ENCODE measurements at places on chromosomes 7 and 10.

- no peak for DNase-seq
Measured at GRCh38 chr10:88647061-88647615, 17.1 kb upstream of the LIPF start.

GRCh38 chr7:5343884-5344283, 61.1 kb downstream of the SLC29A4 start:
- DNase-seq = no peak

- no peak for DNase-seq
Measured at GRCh38 chr7:132475037-132475668, 101.1 kb downstream of the PLXNA4 start.

DNA sequence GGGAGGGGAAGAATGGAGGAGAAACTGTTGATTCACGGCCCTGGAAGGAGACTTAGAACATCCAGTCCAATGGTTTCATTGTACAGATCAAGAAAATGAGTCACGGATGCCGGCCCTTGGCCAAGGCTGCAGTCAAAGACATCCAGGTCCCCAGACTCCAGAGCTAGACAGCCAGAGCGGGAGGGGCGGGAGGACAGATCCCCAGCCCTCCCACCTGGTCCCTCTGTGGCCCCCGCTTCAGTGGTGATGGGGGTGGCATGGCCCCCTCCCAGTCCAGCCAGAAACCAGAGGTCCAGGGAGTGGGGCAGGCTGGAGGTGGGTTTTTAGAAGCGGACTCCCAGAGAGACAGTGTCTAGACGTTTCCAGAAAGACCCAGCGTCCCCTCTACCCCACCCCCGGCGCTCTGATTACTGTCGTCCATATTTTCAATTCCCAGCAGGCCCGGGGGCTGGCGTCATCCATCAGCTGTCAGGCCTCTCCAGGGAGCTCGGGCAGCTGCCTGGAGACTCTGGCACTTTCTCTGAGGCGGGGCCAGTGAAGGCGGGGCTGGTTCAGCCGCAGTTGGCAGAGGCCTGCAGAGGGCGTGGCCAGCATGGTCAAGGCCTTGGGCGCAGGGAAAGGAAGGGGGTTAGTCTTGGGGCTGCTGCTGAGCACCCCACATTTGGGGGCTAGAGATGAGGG, 8.0 kb upstream of the HSPB1 start:
- DNase-seq = no peak

DNA sequence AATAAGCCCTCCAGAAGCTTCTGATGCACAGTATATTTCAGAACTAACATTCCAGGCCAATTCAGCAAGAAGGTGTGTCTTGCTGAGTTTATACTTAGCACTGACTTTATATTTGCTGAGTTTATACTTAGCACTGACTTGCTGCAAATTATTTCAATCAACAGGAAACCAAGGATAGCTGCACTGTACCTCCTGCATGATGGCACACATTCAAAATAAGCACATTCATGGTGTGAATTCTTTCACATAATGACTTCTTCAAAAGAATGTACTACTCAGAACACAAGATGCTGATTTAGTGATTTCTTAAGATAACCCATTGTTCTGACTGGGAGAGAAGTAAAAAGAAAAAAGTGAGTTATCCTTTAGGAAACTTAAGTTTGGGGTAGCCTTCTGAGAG, 52.0 kb downstream of the JAZF1 start:
- DNase-seq = no peak

DNA sequence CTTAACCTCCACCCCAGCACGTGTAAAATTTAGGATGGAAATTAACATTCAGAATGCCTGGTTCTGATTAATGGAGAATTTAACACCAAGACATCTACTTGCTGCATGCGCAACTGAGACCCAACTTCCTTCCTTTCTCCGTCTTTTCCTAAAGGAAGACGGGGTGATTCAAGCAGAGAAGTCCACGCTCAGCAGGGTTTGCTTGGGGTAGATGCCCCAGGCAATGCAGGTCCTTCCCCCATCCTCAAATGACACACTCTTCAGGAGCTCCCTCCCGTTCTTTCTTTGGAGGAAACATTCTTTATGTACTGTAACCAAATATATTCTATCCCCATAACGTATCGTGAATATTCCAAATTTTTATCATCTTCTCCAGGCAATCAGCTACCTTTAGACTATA, 47.0 kb downstream of the FAM171A1 start:
- no peak for DNase-seq

DNA sequence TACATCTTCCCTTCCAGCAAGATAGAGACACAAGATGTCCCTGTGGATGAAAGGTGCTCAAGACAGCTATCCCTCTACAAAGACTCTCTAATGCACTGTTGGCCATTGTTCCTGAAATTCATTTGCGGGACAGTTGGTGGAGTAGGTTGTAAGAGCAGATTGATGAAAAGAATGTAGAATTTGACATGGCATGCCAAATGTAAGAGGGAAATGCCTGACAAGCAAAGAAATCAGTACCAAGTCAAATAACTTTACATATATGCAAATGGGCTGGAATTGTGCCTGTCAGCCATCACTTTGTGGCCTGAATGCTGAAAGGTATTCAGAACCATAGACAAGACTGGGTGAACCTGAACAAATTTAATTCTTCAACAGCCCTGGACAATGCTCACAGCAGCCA, 120.3 kb upstream of the FAM204A start:
- DNase-seq = no peak

GRCh38 chr10:64394744-64395143, 873.5 kb downstream of the REEP3 start:
- no peak for DNase-seq

DNA sequence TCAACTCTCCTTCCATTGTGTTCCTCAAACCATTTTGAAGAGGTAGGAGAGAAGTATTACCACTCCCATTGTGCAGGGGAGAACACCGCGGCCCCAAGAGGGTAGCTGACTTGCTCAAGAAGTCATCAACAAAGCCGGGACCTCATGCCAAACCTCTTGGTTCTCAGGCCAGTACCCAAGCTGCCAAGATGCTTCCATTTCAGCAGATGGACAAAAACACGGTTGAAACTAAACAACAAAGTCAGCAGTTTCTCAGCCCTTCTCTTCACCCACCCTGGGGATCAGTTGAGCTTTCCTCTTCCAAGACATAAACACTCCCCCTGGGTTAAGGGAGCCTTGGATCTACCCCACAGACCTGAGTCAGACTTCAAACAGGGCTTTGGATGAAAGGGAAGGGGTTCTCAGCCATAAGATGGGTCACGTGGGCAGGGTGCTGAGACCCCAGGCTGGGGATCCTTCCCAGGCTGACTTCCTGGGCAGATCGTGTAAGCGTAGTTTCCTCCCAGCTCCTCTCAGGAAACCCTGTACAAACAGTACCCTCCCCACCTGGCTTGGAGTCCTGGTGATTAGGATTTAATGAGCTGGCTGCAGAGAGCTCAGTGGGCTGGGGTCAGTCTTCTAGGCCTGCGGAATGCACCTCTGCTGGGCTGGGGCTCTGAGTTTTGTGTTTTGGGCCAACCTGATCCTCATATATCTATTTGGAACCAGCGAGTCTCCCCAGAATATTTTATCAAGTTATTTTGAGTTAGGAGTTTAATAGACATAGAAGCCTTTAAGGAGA, 27.3 kb downstream of the EMX2 start:
- no peak for DNase-seq

- DNase-seq = no peak
Measured at GRCh38 chr10:117539903-117540639, 2.5 kb upstream of the EMX2 start.

- no peak for DNase-seq
Measured at GRCh38 chr7:34096198-34096651, 190.9 kb downstream of the BMPER start.

GRCh38 chr7:12031186-12031585, 179.9 kb upstream of the TMEM106B start:
- DNase-seq = no peak

DNA sequence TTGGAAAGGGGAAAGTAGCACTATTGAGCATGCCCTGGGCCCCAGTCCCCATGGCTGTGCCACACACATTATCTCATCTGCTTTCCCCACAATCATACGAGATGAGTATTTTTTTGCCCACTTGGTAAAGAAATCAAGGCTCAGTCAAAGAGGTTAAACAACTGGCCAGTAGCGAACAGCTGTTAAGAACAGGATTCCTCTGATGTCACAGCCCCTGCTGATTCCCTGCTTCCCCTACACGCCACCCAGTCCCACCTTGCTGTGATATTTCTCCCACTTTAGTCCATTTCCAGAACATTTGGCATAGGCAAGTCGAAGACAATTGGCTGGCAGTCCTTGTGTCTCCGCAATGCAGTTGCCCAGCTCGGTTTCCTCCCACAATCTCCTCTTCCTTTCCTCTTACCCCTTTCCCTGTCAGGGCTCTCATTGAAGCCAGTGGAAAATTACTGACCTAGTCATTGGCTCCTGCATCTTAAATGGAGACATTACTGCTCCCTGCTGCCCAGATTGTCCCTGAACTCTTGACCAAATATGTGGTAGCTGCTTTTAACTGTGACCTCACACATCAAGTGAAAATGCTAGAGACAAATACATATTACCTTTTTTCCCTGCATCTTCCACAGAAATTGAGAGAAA, 56.5 kb upstream of the EEPD1 start:
- no peak for DNase-seq

DNA sequence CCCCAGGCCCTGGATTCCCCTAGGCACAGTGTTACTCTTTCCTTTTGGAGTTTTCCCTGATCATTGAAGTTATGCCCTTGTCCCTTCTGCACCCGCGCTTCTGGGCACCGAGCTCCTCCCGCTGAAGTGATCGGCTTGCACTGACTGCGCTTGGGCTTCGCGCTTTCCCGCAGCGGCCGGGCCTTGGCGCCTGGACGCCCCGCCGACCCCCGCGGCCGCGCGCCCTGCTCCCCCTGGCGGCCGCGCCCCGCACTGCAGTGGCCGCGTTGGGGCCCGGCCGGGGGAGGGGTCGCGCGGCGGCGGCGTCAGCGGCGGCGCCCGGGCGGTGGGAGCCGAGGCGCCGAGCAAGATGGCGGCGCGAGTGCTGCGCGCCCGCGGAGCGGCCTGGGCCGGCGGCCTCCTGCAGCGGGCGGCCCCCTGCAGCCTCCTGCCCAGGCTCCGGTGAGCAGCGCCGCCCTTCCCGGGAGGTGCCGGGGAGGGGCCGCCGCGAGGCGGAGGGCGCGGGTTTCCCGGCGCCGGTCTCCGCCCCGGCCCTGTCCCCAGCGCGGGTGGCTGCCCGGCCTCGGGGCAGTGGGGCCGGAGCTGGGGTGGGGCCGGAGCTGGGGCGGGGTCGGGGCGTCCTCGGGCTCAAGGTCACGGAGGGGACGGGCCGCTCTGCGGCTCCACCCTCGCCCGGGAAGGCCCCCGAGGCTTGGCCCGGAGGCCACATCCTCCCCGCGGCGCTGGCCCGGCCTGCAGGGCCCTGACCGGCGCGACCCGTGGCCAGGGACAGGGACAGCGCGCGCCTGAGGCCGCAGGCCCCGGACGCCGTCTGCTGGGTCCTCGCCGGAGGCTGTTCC, at the start of gene NIPSNAP2:
NIPSNAP2 (plus strand) TSS at position 325 of the 839 bp plus-strand sequence; CDS start at position 350, 25 bp downstream.
- DNase-seq = peak; percentile 57
